Right ventricle myocardium inferior (tissue), 1 donor: ENCODE measurements at places on chromosomes 7 and 10. TPM values are rescaled to one million over a fixed set of nuclear protein-coding genes. Genes with fewer than 3 reads are reported as not detected.

Gene PGAM2
- total RNA-seq, result 1,123 TPM

Gene OR2A5
- not detected for total RNA-seq

Gene ACBD7
- total RNA-seq, result not detected

Gene FAM25A
- total RNA-seq, result not detected

DNA sequence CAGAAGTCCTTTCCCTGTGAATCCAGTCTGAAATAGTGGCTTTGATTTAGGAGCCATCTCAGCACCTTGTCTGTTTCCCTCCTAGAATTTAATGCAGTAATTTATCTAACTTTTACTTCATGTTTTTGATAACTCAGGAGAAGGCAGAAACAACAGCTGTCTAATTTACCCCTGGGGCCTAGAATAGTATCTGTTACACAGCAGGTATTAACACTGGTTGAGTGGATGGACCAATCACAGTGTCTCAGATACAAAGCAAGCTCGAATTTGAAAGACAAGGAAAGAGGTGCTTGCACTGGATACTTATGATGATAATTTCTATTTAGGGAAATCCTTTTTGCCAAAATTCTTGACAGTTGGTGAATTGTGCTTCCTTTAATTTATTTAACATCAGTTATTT lies 23.4 kb downstream of the CHRM2 start:
- DNase-seq, result no peak

DNA sequence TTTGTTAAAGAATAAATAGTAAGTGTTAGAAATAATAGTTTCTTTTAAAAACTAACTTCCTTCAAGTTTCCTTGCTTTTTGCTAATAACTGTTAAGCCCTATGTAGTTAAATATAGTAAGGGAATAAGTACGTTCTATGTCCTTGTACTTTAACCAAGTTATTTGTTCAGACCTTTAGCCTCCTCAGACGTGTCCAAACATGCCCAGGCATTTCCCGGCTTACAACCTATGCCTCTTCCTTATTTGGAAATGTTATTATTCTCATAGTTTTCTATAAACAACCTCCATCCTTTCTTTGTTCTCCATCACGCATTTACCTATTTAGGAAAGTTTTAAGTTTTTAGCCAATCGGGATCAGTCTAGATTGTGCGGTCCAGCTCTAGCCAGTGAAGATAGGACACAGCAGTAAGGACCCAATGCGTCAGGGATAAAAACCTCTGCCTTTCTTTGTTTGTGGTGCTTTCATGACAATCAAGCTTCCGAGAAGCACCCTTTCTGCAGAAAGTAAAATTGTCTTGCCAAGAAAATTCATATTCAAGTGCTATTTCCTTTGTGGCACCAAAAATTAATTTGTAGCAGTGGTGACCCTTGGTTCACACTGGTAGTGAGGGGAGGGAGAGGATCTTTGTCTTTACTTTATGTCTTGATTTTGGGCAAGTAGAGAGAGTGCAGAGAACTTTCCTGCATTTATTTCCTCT lies 851.3 kb upstream of the POM121L12 start:
- DNase-seq, result no peak

- no peak for DNase-seq
Observed at GRCh38 chr7:69603937-69604494, 5.7 kb downstream of the AUTS2 start.

DNA sequence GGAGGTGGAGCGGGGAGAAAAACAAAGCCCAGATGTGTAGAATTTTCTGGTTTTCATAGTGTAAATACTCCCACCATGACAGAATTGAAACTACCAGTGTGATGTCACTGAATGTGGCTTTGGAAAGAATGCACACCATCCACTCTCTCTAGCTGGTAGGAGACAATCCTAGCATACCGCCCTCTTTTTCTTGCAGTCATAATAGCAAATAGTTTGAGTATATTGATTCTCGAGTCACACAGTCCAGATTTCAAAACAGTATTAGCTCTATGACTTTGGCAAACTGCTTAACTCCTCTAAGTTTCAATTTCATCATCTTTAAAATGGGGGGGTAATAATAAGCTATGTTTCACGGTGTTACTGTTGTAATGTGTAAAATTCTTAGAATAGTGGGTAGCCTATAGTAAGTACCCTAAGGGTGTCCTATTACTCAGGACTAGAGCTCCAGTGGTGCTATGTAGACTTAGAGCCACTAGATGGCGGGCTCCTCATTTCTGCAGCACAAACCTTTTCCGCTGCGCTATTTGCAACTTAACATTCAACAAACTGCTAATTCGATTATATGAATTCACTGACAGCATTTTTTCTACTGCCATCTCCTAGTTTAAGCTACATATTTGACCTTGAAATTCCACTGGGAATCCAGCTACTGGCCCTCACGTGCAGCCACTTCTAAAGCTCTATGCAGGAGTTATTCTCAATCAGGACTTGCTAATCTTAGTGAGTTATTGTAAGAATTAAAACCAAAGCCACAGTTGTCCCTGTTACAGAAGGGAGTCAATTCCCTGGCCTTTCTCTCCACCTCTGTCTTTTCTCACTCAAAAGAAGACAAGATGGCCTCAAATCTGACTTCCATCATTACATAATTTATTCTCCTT lies 18.7 kb downstream of the TAS2R40 start:
- DNase-seq, result peak; percentile 63
